ENCODE measurements at places on chromosomes 5 and 9.

GRCh38 chr9:106921341-106921899 lies 58.5 kb downstream of the ZNF462 start:
- DNase-seq: peak; percentile 13

DNA sequence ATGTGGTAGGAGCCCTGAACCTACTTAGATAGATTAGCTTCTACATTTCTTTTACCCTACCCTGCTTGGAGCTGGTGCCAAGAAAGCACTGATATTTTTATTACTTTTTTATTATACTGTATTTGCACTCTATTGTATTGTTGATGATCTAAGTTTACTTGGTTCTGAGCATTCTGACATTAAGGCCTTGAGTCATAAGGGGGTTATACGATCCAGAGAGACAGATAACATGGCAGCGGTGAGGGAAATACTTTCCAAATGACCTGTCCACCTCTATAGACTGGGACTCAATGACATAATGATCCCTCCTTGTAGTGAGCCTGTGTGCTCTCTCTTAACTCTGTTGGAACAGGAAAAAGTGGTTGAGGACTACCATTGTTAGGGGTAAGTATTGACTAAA lies 176.3 kb downstream of the MAN2A1 start:
- DNase-seq: no peak

GRCh38 chr9:93001031-93001430 lies 53.7 kb downstream of the FGD3 start:
- DNase-seq: peak; percentile 43

GRCh38 chr9:30239878-30240277 lies 2144.6 kb upstream of the ACO1 start:
- DNase-seq: no peak

DNA sequence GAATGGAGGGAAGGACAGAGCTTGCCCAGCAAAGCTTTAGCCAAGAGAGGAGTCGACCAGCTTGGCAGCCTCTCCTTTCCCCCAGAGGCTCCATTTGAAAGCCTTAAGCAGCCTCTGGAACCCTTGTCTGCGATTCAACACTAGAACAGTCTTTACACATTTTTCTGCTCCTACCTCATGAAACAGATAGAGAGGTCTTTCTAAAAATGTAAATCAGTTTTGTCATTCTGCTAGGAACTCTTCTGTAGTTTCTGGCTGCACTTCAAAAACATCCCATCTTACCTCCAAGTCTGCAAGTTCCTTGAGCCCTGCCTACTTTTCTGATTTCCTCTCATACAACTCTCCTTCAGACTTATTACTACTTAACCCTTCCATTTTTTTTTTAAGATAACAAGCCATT lies 70.1 kb downstream of the PDE4D start:
- no peak for DNase-seq

- DNase-seq: no peak
Measured at GRCh38 chr5:113969901-113970300, 392.0 kb upstream of the KCNN2 start.

DNA sequence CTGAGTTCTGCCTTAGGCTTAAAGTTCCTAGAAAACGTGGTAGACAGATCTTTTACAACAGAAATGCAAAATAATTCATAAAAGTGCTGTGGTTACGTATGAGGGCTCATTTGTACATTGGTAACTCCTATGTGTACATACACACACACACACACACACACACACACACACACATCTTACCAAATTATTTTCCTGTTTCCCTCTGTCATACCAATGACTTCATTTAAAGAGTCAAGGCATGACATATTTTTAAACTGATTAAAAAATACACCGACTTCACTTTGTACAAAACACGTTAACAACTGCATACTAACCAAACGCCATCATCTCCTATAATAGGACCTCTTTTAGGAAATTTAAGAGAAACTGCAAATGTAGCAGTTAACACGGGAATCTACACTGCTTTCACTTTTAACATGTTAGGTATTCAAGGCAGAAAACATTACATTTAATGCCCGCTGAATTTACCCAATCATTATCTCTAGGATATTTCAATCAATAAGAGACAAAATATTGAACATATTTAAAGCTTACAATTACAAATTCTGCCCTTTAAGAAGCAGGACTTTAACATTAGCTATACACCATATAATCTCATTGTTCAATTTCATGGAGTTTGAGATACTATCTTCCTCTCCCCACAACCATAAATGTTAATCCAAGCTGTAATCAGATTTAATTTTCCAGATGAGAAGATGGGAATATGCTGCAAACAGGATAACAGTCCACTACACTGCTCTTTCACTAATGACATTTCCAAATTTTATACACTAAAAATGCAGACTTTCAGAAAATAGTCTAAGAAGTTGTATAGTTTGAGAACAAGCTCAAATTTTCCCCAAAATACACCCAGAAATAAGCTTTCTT lies 133.1 kb downstream of the DENND1A start:
- no peak for DNase-seq

- DNase-seq: no peak
Measured at GRCh38 chr5:146039420-146039819, 66.0 kb downstream of the PLAC8L1 start.

DNA sequence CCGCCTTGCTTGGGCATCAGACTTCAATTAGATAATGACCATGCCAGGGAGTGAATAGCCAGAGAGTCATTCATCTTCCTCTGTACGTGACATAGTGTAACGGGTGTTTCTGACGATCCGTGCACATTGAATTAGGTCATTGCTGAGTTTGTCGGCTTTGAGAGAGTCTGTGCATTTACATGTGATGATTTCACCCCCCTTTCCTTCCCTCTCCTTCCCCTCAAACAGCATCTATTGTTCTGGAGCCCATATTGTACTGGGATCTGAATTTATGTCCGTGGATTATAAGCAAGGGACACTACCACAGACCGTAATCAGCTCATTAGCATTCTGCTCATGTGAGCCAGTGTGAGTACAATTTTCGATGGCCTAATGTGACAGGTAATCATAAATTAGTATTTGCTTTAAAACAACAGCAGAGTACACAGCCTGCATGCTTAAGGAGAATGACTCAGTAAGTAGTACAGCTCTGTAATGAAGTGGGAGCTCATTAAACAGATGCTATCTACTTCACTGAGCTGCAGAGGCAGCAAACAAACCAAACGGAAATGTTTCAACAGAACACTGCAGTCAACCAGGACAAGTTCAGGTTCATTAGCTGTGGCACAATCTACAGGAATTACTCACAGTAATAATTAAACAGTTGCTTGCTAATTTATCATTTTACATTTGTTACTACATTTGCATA lies 302.1 kb downstream of the CSNK1G3 start:
- DNase-seq: no peak

GRCh38 chr5:75363726-75364495 lies 26.9 kb downstream of the HMGCR start:
- no peak for DNase-seq

- DNase-seq: no peak
Measured at GRCh38 chr9:117290306-117290840, 124.5 kb downstream of the ASTN2 start.

DNA sequence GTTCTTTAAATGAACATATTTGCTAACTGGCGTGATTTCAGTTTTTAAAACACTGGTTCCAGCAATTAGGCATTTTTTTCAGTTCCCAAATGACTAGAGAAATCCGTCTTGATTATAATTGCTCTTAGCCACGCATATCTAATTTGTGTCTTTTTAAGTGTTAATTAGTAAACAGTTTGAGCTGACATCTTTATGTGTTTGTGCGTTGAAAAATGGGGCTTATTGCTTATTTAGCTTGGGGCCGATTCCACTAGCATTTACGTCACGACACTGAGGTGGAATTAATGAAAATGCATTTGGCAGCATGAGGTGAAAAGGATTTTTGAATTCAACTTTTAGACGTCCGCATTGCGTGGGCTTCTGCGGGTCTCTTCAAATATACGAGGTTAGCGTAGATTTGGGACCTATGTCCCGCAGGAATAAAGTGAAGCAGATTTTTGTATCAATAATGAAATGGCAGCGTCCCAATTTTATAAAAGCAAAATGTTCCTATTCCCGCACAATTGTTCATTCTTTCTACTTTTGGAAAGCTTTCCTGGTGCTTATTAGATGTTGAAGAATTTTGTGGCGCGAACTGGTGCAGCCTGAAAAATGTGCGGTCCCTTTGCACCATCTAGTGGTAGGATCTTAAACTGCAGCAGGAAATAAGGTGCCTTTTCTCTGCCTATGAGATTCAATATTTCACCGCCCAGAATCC lies 122.7 kb upstream of the LMX1B start:
- DNase-seq: peak; percentile 64

DNA sequence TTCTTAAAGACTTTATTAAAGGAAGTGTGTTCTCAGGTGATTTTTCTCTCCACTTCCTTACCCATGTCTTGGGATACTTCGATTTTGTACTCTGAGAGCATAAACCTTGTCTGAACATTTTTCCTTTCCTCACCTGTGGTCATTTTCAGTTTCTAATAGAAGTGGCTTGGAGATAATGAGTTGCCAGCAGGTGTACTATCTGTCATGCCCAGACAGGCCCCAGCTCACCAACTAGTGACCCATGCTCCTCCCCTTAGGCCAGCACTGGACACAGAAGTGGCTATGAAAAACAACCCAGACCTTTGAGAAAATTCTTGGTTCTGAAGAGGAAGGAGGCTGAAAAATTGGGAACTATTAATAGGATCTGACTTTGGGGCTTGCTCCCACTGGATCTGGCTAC lies 49.2 kb upstream of the SMIM32 start:
- no peak for DNase-seq

DNA sequence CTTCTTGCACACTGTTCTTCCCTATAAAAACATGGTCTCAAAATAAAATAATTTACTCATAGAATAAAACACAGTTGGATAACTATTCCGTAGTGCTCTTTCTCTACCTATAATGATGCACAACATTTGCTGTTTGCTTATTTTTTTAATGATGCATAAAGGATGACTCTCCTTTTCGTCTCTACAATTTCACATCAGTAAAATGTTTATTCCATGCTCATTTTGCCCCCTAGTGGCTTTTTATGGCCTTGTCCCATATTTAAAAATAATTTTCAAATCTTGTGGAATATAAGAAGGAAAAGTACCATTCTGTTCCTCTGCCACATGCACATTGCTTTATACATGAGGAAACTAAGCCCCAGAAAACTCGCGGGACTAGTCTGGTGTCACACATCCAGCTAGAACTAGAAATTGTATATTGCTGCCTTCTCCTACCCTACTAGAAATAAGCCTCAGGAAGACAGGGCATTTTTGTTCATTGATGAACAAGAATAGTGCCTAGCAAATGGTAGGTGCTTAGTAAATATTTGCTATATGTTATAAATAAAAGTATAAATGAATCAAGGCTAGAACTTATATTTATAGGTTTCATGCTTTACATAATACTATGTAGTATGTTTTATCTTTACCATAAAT lies 12.7 kb downstream of the KCTD16 start:
- peak; percentile 21 for DNase-seq

GRCh38 chr9:79896390-79896980 lies 324.7 kb downstream of the TLE4 start:
- DNase-seq: no peak

DNA sequence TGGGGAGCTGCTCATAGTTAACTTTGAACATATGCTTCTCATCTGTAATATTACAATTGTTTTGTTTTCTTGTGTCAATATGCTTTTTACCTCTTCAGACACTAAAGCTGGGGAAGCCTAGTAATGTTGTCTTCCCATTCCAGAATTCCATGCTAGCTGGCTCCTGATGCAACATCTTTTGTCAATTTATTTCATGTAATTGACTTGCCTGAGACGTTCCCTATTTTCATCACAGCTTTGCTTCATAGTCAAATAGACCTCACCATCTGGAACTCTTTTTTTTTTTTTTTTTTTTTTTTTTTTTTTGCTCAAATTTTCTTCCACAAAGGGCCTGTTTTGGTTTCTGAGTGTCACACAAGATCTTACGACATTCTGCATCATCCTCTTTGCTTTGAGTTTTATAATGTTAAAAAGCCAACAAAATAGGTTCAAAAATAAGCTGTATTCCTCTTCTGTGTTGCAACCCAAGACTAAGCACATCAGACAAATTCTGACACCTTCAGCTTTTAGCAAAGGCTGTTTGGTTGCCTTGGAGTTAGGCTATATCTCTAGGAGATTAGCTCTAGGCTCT lies 235.2 kb downstream of the NR3C1 start:
- no peak for DNase-seq

GRCh38 chr5:173328844-173329490 lies 753 bp upstream of the STC2 start:
- no peak for DNase-seq

DNA sequence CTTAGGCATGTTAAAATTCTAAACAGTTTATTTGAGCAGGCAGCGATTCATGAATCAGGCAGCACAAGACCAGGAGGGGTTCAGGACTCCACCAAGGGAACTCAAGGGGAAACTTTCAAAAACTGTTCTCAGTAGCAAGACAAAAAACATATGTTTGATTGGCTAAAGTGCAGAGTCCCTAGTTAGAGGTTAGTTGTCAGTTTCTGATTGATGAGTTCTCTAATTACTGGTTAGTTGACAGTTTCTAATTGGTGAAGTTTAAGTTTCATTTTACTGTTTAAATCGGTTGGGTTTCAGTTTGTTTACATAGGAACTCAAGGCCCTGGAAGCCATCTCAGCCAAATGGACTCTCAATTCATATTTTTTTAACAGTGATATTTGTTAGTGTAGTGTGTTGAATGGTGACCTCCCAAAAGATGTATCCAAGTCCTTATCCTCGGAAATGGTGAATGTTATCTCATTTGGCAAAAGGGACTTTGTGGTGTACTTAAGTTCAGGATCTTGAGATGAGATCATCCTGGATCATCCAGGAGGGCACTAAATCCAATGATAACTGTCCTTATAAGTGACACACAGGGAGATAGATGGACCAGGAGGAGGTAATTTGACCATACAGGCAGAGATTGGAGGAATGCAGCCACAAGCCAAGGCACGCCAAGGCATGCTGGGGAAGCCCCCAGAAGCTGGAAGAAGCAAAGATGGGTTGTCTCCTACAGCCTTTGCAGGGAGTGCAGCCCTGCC lies 219.2 kb upstream of the RAI14 start:
- no peak for DNase-seq

DNA sequence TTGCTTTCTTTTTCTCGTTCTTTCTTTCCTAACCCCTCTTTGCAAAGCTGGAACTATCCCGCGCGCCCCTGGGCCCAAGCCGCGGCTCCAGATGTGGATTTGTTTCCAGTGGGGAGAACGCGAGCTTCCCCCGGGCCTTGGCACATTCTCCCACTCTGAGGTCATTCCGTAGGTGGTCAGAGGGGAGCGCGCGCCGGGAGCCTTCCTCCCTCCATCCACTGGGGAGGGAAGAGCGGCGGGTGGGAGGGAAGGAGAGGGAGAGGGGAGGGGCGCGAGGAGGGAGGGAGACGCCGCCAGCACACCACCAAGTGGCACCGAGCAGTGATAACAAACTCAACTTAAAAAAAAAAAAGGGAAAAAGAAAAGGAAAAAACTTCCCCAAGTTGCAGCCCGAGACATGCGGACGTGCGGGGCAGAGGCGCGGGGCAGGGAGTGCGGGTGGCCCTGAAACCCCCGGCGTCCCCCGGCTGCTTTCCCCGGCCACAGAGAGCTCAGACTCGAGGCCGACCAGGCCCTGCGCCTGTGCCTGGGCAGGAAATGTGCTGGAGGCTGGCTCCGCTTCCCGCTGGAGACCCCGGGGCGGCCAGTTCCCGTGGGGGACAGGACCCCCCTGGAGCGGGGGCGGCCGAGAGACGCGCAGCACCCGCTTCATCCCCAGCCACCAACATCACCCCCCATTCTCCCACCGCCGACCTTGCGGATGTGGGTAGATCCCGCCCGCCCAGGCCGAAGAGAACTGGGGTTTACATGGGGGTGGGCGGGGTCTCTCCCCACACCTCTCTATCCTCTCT lies 3.1 kb downstream of the IER5L start:
- peak; percentile 37 for DNase-seq

- DNase-seq: no peak
Measured at GRCh38 chr9:18761742-18762300, 271.2 kb downstream of the SAXO1 start.
